ENCODE measurements at places on chromosomes 3 and 15.

DNA sequence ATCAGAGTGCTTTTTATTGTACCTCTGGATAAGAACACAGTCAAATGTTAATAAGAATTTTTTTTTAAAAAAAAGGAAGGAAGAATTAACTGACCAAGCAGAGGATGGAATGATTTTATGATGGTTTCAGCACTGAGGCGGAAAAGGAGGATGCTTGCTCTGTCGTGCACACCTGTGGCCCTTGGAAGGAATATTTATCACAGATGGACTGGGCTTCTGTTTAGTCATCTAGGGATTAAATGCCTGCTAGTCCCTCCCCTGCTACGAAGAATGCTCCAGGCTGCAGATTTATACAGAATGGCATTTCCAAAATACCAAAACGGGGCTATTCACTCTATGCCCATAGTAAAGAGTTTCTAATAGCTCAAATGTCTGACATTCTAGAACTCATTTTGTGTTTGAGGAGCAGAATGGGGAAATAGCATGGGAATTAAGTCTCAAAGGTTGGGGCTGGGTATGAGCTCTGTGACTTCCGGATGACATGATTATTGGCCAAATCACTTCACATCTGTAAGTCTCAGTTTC lies 92.8 kb upstream of the BCL6 start:
- no peak for DNase-seq

DNA sequence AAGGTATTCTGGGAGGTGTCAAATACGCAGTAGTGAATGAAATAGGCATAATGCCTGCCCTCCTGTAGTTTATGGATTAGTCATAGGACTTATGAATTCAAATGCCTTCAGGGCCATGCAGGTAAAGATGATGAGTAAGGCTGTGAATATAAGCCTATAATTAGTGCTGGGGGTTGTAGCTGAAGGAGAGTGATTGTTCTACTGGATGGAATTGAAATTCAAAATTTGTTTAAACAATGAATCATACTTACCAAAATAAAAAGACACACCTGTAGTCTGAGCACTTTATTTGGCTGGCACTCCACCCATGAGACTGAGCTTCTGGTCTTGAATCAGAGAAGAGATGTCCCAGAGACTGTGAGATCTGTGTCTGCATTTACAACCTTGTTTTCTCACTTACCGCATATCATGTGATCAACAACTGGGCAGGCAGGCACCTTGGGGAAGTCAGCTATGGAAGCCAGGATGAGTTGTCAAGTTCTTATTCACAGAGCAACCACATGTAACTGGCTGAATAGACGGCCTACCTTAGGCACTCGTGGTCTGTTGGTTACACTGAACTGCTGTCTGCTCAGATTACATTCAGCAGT lies 291.8 kb downstream of the NAALADL2 start:
- no peak for DNase-seq

DNA sequence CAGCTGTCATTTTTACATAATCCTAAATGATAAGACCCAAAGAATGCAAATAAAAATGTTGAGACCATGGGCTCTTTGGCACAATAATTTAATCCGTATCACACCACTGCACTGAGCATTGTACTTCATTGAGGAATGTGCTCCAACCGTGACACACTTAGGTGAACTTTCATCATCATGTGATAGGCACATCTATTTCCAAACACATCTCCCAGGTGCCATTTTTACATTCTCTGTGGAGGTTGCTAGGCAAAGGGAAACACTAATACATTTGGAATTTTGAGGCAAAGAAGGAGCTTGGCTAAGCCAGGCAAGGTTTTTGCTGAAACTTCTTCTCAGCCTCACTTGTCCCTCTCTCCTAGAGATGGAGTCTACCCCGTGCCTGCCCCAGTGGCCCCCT lies 68.7 kb downstream of the LRTM1 start:
- DNase-seq = no peak

- DNase-seq = no peak
These were observed 424.1 kb upstream of the RBMS3 start for GRCh38 chr3:28856796-28857195.

DNA sequence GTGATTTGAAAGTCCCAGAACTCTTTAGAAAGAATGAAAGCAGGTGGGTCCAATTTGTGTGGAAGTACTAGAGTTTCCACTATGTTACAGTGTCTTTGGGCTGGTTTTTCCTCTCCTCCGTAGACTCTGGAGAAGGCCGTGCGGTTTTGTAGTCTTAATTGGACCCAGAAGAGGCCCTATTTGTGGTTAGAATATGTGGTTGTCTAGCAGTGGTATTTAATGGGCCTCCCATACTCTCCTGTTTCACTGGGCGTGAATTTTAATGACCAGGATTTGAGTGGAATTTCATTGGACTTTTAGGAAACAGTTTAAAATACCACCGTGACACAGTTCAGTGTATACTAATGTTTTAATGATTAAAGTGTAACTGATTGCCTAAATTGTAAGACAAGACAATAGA lies 182.3 kb downstream of the BBX start:
- no peak for DNase-seq

- DNase-seq = no peak
These were observed 546.9 kb upstream of the CCDC54 start for GRCh38 chr3:106830334-106830733.

DNA sequence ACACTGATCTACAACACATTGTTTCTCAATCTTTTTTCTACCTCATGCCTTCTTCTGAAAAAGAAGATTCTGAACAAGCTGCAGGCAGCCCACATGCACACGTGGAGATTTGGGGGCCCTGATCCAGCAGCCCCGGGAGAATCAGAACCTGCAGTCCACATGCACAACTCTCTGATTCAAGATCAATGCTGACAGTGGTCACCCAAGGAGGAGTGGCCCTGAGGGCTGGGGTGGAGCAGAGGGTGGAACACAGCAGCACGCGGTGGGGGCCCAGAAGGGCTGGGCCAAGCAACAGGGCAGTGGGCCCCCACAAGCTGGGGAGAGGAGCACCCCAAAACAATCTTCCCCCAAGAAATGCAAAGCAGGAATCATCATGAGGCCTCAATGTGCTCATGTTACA lies 202.1 kb upstream of the NSMCE3 start:
- DNase-seq = no peak

GRCh38 chr3:27454914-27455313 lies 29.3 kb downstream of the SLC4A7 start:
- DNase-seq = no peak

- DNase-seq = no peak
These were observed 10.3 kb downstream of the RASGRP1 start for GRCh38 chr15:38554354-38554753.

GRCh38 chr3:15241341-15241740 lies 35.3 kb downstream of the CAPN7 start:
- DNase-seq = no peak

- DNase-seq = peak; percentile 71
These were observed 124.7 kb upstream of the FRMD4B start for GRCh38 chr3:69510481-69511030.

- DNase-seq = no peak
These were observed 17.7 kb downstream of the FEM1B start for GRCh38 chr15:68295014-68295805.

DNA sequence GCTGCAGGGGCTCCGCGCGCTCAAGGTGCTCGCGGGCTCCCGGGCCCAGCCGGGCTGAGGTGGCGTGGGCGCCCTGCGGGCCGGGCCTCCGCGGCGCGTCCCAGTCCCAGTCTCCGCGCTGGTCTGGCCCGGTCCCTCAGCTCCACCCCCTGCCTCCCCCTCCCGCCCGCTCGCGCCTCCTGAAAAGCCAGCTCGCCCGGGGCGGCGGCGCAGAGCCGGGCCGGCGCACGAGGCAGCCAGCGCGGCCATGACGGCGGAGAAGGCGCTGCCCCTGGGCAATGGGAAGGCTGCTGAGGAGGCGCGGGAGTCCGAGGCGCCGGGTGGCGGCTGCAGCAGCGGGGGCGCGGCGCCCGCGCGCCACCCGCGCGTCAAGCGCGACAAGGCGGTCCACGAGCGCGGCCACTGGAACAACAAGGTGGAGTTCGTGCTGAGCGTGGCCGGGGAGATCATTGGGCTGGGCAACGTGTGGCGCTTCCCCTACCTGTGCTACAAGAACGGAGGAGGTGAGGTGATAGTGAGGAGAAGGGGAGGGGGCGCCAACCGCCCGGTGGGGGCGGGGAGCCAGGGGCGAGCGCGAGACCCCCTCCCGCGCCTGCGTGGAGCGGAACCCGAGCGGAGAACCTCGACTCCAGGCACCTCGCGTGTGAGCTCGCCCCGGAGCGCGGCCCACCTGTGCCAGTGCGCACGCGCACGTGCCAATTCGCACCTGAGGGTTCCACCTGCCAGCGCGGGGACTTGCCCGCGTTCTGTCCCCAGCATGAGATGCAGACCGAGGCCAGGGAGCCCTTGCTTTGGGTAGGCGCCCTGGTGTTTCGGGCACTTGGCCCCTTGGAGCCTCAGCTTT lies at the start of gene SLC6A11:
Gene SLC6A11, plus strand, starts transcription at position 210 of the 844 bp plus-strand sequence. Its CDS starts 38 bp downstream, at position 248.
- DNase-seq = no peak

GRCh38 chr3:22495241-22495640 lies 707.9 kb upstream of the UBE2E2 start:
- no peak for DNase-seq

DNA sequence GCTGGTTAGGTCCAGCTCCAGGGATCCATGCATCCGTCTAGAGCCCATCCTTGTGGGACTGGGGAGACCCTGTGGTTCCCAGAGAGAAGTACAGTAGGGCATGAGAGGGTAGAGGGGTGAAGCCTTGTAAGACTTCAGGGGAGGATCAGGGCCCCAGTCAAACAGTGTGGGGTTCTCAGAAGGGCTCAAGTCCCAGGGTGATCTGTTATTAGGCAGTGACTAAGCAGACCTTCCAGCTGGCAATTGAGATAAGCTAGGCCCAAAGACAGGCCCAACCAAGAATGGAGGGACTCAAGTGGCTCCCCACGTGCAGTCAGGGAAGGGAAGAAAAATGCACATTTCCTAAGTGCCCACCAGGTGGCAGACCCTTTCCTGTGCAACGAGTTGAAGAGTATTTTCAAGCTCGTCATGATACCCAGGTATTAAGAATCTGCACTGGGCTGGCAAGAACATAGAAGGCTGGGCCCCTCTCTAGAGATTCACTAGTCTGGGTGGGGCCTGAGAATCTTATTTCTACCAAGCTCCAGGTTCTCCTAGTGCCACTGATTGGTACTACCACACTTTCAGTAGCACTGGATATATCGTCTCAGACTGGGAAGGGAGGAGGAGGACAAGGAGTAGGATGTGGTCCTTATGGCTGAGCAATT lies 240.8 kb downstream of the NR1D2 start:
- peak; percentile 11 for DNase-seq

DNA sequence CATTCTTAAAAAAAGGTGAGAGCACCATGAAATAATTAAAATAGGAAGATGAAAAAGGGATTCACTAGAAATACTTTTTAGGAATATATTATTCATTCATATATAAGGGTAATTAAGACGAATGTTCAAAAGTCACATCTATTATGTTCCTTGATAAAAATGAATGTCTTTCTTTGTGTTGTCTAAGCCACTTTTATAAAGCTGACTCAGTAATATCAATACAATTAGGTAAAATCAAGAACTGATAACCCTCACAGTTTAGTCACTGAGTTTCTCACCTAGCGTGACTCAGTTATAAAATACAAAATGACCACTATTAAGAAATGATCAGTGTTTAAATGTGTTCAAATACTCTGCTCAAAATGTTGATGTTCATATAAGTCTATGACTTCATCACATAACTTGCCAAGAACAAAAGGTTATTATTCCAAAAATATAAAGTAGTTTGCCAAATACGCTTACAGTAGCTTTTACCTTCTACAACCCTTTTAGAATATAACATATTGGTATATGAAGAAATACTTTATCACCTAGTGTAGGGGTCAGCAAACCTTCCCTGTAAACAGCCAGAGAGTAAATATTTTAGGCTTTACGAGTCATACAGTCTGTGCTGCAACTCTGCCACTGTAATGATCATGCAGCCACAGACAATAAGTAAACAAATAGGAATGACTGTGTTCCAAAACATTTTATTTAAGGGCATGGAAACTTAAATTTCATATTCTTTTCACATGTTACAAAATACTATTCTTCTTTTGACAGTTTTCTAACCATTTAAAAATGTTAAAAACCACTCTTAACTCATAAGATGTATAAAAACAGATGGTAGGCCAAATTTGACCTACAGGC lies 369.8 kb downstream of the TBC1D5 start:
- DNase-seq = no peak

DNA sequence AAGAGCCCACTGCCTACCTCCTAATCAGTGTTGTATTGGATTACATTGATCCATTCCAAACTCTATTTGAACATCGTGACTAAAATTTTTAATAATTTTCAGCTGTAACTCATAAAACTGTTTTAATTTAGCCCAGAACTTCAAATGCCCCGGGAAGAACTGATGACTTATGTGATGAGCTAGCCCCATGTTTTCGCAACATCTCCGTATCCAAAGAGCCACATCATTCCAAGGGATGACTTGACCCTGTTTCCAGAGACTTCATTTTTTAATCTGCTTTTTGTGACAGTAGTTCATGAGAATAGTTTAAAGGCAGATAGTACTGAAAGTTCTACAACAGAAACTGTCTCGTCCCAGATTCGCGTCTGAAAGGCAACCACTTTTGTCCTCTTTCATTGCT lies 97.4 kb downstream of the STAC start:
- no peak for DNase-seq

- DNase-seq = no peak
These were observed 203.3 kb upstream of the IL12A start for GRCh38 chr3:159785273-159785708.

GRCh38 chr3:184325715-184326369 lies 11.4 kb downstream of the EIF4G1 start:
- no peak for DNase-seq

DNA sequence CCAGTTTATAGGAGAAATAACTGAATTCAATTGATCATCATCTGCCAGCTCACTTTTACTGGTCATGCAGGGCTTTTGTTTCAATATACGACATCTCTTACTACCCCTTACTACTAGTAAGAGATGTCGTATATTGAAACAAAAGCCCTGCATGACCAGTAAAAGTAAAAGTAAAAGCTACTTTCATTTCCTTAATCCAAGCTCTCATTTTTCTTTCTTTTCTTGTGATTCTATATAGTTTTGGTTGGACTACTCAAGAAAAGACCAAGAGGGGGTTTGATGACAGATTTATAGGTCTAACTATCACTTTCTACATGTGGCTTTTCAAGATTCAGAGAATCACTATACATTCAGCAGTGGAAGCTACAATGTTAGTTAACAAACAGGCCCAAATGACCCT lies 1237.3 kb downstream of the ROBO2 start:
- no peak for DNase-seq

DNA sequence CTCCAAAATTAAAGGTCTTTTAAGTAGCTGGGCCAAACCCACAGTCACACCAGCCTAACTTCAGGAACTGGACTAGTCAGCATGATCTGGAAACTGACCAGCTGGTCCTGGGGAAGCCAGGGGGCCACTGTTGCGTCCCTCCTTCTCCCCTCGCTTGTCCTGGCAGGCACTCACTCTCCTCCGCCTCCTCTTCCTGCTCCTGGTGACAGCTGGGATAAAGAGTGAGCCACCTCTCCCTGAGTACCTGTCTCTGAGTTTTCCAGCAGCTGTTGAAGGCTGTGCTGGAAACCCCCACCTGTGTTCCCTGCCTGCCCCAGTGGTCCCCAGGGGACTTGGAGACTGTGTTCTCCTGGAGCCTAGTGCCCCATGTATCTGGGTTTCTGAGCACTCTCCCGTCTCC lies 56.0 kb downstream of the FGD5 start:
- no peak for DNase-seq

- DNase-seq = no peak
These were observed 175.5 kb upstream of the CD96 start for GRCh38 chr3:111366515-111366914.

Measured in foreskin melanocyte (primary cell).